ENCODE measurements at places on chromosomes 6 and 20.

GRCh38 chr6:42971746-42972327, 7.1 kb downstream of the PEX6 start:
- no peak for DNase-seq

DNA sequence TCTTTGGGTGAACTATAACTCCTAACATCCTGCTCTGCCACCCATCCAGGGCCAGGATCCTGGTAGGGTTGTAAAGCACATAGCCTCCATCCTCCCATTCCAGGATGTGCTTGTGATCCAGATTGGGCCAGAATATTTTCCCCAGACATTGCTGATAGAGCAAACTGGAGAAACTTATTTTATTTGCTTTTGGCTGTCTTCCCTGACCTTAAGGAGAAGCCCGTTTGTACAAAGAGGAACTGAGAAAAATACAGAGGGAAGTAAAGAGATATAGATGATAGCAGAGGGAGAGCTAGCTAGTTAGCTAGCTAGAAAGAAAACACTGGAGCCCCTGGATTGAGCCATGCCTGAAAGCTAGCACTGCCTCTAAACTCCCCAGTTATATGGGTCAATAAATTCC, 9.0 kb upstream of the HDAC2 start:
- DNase-seq = no peak

GRCh38 chr6:122740936-122741335, 38.6 kb upstream of the FABP7 start:
- DNase-seq = no peak

GRCh38 chr6:125795301-125795700, 4.5 kb downstream of the NCOA7 start:
- no peak for DNase-seq

DNA sequence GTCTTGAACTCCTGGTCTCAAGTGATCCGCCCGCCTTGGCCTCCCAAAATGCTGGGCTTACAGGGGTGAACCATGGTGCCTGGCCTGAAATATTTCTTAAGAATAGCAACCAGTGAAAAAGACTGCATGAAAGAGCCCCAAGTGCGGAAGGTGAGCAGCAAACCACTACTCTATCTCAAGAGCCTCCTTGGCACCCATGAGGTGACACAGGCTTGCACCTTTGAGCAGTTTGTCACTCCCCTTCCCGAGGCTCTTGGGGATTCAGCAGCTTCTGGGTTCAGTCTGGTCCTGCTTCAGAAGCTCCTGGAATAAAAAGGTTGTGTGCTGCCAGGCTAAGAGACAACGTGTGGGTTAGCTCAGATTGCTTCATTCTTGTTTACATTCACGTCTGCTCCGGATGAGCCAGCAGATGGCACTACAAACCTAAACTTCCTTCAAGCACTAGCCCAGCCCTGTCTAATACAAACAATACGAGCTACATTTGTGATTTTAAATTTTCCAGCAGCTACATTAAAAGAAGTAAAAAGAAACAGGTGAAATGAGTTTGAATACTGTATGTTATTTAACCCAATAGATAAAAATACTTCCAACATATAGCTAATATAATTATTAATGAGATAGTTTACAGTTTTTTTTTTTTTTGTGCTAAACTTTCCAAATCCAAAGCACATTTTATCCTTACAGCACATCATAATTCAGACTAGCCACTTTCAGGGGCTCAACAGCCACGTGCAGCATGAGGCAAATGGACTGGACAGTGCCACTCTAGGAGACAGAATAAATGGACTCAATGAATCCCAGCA, 46.2 kb downstream of the GJA10 start:
- no peak for DNase-seq

Data from esophagus squamous epithelium (tissue), 5 donors.